ENCODE measurements at places on chromosomes 7 and 10.

- no peak for DNase-seq
Observed at GRCh38 chr10:82850191-82850590, 975.2 kb downstream of the NRG3 start.

DNA sequence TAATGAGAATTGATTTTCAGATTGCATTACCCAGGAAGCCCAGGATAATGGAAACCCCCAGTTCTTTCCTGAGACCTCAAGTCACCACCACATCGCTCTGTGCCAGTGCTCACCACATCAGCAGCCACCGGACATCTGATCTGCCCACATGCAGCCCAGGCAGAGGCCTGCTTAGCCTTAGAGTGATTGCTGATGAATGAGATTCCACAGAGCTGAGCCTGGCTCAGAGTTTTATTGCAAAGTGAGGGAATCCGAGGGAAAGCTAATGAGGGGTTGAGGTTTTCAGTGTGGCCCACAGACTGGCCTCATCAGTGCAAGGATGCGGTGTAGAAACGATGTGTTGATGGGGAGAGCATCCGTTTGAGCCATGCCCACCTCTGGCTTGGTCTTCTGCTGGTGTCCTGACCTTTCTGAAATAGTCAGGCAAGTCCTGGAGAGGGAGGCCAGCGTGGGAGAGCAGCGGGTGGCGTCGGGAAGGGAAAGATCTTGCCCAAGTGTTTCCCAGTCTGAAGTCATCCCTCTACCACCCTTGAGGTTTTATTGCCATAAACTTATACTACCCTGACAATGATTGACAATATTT is 120.3 kb downstream of the ITIH5 start:
- DNase-seq = no peak

DNA sequence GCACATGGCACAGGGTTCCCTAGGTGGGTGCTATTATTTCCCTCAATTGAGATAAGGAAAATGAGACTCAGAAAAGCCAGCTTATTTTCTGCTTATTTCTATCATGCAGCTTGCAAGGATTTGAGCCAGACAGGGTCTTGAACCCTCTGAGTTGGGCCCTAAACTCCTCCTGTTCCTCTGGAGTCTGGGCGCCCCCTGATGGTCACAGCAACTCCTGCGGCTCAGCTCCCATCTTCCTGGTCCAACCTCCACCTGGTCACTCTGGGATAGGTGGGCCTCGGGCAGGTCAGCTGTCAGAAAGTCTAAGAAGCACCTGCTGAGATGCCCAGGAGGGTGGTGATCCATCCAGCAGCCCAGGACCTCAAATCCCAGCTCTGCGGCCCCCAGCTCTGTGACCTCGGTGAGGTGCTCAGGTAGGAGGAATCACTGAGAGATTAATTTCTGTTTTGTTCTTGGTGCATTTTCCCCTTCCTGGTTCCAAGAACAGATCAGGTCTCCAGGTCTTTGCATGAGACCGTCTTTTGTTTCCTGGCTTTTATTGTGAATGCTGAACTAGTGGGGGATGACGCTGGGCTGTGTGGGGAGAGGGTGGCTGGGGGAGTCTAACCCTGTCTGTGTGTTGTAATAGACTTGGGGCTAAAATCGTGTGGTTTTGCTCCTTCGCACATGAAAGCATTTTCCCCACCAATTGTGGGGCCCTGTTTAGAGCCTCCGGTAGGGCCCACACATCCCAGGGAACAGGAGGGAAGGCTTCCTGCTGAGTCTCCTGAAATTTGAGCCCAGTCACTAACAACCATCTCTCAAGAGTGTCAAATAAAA is 32.8 kb downstream of the TMEM130 start:
- no peak for DNase-seq

DNA sequence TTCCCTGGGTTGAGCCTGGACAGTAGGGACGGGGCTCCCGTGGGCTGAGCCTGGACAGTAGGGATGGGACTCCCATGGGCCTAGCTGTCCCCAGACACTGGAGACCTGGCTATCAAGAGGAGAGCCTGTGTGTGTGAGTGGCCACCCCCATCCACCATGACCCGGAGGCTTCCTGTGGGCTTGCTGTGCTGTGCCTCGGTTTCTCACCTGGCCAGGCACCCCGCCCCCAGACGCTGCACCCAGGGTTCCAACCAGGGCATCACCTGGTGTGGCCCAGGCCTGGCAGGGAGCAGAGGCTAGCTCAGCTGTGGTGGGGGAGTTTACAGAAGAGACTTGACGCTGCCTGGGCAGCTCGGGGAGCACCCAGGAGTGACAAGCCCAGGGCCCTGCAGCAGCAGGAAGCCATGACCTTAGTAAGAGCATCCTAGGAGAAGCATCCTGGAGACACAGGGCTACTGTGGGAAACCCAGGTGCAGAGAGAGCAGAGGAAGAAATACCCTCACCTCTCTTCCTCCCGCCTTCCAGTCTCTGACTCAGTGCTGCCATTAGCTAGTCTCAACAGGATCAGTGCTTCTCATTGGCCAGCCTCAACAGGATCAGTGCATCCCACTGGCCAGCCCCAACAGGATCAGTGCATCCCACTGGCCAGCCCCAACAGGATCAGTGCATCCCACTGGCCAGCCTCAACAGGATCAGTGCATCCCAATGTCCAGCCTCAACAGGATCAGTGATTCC is 61.0 kb downstream of the PDGFA start:
- no peak for DNase-seq

GRCh38 chr7:11699666-11700065 is 132.3 kb downstream of the THSD7A start:
- DNase-seq = no peak

DNA sequence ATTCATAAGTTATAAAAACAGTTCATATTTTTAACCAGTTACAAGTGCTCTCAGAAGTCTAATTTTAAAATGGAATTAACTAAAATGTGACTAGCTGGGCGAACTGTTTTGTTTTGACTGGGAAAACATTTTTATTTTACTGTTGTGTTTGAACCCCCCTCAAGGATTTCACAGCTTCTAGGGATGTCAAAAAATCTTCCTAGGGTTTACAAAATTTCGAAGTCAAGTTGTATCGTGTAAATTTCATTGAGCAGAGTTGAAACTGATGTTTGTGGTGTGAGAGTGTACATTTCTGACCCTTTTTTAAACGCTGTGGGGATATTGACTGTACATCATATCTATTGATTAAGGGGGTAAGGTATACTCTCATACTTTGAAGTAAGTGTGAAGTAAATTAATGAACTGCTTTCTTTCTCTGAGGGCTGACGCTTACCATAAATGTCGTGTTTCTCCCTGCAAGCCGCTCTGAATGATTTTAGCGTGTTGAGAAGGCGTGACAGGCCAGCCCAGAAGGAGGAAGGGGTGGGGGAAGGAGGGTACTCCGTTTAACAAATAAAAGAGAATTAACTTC is 1.8 kb upstream of the SP8 start:
- DNase-seq = no peak

GRCh38 chr10:132706701-132707100 is 79.2 kb downstream of the NKX6-2 start:
- DNase-seq = no peak

DNA sequence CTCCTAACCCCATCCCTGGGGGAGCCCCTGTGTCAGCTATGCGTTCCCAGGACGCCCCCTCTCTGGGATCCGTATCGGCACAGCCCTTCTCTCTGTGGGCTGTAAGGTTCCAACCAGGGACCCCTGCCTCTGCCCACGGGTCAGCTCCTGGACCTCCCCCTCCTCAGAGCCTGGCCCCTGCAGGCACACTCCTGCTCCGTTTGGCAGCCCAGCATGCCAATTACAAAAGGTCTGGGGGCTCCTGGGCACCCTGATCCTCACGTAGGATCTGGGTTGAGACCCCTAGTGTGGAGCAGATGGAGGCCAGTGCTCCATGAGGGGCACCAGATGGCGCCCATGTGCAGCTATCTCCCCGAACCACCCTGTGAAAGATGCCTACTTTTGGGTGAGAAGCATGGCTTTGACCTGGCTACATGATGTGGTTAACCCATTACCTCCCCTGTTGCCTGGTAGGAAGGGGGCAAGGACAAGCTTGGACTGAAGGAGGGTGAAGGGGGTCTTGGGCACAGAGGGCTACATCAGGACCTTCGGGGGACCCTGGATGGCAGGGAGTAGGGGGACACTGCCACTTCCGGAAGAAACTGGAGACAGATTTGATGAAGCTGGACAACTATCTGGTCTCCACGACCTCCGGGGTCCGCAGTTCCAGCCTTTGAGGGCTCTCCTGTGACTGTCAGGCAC is 9.0 kb downstream of the TACR2 start:
- DNase-seq = peak; percentile 45

GRCh38 chr7:78510580-78511188 is 712.1 kb downstream of the PHTF2 start:
- DNase-seq = no peak

- DNase-seq = peak; percentile 49
Observed at GRCh38 chr7:143892527-143893300, 9.3 kb downstream of the TCAF1 start.

DNA sequence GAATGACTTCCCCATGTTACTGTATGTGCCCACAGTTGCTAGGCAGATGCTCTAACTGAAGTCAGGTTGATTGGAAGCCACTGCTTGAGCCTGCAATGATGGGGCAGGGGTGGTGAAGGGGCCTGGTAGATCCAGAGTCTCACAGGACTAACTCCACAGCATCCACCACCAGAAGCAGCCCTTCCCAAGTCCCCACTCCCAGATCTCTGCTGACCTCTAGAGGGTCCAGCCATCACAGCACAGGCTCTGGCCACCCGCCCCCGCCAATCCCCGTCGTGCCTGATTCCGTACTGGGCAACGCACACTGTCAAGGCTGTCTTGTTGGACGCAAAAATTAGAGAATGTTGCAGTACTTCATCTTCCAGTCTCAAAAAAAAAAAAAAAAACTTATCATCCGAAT is 136.8 kb upstream of the PDE1C start:
- no peak for DNase-seq

- DNase-seq = no peak
Observed at GRCh38 chr10:130713135-130713534, 576.9 kb downstream of the GLRX3 start.

DNA sequence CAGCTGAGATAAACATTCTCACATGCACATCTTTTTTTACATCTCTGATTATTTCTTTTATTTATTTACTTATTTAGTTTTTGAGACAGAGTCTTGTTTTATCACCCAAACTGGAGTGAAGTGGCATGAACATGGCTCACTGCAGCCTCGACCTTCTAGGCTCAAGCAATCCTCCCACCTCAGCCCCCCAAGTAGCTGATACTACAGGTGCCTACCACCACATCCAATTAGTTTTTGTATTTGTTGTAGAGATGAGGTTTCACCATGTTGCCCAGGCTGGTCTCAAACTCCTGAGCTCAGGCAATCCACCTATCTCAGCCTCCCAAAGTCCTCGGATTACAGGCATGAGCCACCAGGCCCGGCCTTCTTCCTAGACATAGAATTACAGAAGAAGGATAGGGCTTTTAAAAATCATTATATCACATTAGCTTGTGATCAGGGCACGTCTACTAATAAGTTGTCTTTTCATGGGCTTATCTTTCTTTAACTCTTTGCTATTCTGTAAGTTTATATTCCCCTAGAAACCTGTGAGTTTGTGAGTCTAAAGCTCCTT is 5.9 kb downstream of the ASB15 start:
- DNase-seq = no peak
